ENCODE measurements at places on chromosomes 1 and 21.

- DNase-seq = no peak
Measured at GRCh38 chr1:245256528-245256927, 101.7 kb downstream of the KIF26B start.

- DNase-seq = no peak
Measured at GRCh38 chr1:202616355-202616915, 93.8 kb downstream of the SYT2 start.

DNA sequence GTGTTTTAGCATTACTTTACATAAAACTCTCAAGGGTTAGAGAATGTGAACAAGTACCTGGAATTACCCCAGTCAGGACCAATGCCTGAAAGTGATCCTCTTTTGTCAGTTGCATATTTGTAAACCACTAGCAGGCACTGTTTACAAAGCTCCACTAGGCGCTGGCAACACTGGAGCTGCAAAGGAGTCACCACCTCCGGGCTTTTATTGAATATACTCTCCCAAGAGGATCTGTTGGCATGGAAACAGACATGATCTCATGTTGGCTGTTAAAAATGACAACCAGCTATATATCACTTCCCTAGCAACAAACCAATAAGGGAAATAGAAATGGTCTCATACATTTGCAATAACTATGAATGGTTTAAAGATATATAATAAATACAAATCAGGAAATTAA lies 116.0 kb downstream of the TTLL7 start:
- no peak for DNase-seq

- no peak for DNase-seq
Measured at GRCh38 chr1:91924146-91924545, 25.1 kb upstream of the BRDT start.

- no peak for DNase-seq
Measured at GRCh38 chr1:78869136-78869535, 137.4 kb downstream of the ADGRL4 start.

DNA sequence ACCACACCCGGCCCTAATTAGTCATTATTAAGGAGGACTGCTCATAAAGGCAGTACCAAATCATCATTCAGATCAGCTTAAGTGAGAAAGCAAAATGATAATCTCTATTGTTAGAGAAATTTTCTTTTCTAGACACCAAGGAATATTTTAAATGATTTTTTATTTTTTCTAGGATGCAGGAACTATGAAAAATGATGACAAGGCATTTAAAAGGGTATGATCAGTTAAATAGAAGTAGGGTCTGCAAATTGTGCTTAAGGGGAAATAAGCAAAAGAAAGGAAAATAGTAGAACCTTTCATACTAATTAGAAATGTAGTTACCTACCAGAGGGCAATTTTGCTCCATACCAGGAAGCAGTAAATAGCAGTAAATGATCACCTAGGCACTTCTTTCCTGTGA lies 21.6 kb upstream of the TEKT2 start:
- DNase-seq = no peak

DNA sequence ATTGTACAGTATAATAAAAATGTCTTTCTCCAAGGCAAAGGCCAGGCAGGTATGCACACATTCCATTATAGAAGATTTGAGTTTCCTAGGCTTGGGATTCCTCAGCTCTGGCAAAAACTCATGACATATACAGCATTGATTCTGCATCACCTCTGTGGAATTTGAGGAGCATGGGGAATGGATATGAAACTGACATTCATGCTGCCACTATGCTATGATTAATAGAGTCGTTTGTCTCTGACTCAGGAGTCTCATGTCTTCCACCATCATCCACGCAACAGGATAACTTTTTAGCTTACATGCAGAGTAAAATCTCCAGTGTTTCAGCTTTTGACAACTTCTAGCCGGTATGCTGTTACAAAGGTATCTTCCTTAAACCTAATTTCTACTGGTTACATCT lies 49.8 kb upstream of the ADORA3 start:
- no peak for DNase-seq
